ENCODE measurements at places on chromosomes 4 and X.

DNA sequence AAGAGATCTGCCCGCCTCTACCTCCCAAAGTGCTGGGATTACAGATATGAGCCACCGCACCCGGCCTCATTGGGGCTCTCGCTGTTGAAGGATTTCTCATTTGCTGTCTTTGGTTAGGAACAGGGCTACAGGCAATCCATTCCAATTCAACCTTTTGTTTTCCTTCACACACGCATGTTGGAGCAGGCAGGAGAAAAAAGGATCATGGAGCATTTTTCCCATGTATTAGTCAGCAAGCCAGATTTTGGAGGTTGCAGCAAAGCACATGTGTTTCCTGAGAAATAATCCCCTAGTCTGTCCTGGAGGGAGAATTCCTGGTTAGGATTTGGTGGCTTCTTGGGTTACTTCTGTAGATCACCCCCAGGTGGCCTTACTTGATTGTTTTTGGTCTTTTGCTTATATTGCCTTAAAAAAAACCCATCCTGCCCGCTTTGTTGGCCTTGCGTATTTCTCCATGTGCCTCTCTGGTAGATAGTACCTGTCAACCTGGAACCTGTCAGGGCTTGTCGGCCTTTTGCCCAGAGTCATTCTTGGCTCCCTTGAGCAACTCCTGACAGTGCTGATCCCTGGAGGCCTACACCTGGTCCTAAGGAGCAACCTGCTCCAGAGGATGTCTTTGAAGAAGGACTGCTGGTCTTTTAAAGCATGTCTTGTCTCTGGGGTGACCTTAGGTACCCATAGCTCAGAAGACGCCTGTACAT lies 82.4 kb upstream of the CLCN4 start:
- no peak for DNase-seq

DNA sequence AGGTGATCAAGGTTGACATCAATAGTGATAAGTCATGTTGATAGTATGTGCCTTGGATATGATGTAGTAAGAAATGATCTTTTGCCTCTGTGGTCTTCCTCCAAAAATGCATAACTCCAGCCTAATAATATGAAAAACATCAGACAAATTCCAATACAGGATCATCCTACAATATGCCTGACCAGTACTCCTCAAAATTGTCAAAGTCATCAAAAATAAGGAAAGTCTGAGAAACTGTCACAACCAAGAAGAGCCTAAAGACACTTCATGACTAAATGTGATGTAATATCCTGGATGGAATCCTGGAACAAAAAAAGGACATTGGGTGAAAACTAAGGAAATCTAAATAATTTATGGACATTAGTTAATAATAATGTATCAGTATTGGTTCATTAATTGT lies 50.3 kb upstream of the LCORL start:
- no peak for DNase-seq

GRCh38 chr4:8723222-8723980 lies 130.8 kb downstream of the CPZ start:
- no peak for DNase-seq

- no peak for DNase-seq
These were observed 287.7 kb downstream of the PCDH7 start for GRCh38 chr4:31007858-31008257.

GRCh38 chr4:37367901-37368300 lies 123.4 kb downstream of the NWD2 start:
- no peak for DNase-seq

DNA sequence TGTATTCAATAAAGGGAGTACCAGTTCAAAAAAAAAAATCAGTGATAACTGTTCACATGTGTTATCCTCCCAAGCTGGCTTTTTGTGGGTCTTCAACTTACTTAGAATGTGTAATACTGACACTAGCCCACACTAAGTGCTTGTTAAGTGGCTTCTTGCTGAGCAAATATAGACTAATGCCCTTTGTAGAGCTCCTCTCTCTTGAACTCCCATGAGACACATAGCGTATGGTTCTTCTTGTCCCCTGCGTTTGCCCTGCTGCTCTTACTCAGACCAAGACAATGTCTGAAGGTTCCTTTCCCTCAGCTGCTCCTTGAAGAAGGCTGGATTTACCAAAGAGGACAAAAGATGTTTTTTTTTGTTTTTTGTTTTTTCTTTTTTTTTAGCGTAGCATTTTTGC lies 110.9 kb downstream of the FRAS1 start:
- no peak for DNase-seq

GRCh38 chr4:169662206-169662605 lies 41.8 kb downstream of the CLCN3 start:
- no peak for DNase-seq

- no peak for DNase-seq
These were observed 179.1 kb upstream of the MAB21L2 start for GRCh38 chr4:150402871-150403272.

GRCh38 chrX:1420371-1420770 lies 28.5 kb upstream of the SLC25A6 start:
- DNase-seq, result no peak

DNA sequence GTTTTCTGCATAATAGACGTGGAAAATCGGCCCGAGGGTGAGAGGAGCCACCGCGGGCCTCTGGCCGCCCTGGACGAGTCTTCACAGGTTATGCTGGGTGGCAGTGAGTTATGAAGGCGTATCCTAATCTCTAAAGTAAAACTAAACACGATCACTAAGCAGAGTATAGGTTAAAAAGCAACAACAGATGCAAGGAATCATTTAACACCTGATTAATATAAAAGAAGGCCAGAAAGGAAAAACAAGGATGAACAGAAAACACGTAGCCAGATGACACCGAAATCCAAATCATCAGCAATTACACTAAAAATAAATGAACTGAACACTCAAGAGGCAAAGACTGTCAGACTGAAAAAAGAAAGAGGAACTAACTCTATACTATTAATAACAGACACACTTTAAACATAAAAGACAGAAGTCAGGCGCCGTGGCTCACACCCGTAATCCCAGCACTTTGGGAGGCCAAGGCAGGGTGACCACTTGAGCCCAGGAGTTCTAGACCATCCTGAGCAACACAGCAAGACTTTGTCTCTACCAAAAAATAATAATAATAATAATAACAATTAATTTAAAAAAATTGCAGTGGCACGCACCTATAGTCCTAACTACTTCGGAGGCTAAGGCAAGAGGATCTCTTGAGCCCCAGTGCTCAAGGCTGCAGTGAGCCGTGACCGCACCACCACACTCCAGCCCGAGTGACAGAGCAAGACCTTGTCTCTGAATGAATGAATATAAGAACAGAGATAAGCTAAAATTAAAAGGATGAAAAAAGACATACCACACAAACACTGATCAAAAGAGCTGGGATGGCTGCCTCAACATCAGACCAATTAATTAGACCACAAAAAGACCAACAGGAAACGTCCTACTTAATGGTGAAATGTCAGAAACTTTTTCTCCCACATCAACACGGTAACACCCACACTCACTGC lies 30.0 kb downstream of the CTBP1 start:
- DNase-seq, result no peak

DNA sequence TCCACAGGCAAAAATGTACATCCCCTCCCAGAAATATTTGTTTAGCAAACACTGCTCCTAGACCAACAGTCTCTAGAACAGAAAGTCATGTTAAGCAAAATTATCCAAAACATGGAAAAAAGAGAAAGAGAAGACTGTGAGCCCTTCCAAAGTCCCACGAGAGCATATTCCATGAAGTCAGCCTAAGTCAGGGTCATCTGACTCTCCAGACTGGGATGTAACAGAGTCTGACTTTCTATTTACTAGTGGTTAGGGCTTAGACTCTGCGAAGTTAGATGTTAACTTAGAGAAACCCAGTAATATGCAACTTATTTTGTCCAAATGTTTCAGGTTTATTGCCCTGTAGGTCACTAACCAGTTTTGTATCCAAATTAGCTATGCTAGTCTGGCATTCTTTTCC lies 102.3 kb downstream of the MID1 start:
- DNase-seq, result no peak

DNA sequence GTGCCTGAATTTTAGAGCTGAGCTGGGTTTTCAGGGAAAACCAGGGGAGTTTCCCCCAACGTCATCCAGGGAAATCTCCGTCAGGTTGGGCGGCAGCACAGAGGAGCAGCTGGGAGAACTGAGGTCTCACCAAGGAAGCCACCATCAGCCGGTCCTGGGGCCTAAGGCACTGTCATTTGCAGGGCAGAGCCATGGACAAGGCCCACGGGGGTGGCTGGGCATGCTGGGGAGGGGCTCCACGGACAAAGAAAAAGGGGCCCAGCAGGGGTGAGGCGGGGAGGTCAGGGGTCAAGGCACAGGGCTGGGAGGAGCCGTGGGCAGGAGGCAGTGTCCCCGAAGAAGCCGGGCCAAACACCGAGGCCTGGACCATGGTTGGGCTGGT lies 109.8 kb downstream of the HMX1 start:
- no peak for DNase-seq

Data from stimulated activated CD4-positive, alpha-beta T cell treated with anti-CD3 and anti-CD28 coated beads, Interleukin-12 subunit alpha, Interleukin-12 subunit beta, amount 100 ng/mL, for 4 hours (primary cell).